ENCODE measurements at places on chromosomes 11 and 22.

- DNase-seq, result no peak
These were observed 2.4 kb downstream of the FADS1 start for GRCh38 chr11:61814247-61814957.

DNA sequence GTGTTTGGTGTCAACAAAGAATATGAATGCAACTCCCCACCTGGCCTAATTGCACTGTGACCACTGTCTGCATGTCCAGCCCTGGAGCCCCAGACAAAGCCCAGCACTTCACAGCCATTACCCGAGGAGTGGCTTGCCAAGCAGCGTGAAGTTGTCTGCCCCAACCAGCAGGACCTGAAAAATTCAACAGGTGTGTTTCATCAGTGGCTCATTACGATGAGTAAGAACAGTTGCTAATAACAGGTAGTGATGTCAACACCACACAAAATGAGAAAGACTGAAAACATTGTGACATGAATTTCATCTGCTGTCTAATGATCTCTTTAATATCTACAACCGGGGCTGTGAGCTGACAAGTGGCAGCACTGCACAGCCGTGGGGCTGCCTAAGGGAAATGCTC lies 10.3 kb downstream of the MRPL21 start:
- DNase-seq, result no peak

- DNase-seq, result no peak
These were observed 35.6 kb downstream of the RNF169 start for GRCh38 chr11:74784234-74784633.

- no peak for DNase-seq
These were observed 18.2 kb downstream of the TEAD1 start for GRCh38 chr11:12692229-12693075.

DNA sequence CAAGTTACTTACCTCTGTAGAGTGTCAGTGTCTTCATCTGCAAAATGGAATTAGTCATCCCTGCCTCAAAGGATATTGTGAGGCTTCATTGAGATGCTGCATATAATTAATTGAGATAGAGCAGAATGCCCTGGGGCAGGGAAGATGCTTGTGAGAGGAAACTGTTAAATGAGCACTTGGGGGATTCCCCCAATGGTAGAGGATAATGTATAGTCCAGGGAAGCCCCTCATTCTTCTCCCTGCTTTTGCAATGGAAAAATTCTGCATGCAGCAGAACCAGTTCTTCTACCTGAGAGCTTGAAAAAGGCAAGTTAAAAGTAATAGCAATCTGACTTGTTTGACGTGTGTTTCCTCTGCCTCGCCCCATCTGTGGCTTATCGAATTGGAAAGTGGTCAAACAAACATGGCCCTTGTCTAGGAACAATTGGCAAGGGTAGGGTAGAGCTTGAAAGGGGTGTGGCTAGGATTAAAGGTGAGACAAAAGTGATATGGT lies 90.9 kb downstream of the NAV2 start:
- DNase-seq, result no peak

DNA sequence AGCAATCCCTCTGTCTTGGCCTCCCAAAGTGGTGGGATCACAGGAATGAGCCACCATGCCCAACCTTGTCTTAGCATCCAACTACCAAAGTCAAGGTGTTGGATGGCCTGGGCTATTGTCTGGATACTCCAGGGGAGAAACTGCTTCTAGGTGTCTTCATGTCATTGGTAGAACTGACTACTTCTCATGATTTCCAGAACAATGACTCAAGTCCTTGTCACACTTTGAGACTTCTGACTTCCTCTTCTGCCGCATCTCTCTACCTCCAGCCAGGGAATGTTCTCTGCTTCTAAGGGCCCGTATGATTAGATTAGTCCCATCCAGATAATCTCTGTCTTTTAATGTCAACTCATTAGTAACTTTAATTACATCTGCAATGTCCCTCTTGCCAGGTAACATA lies 30.6 kb downstream of the APOL6 start:
- no peak for DNase-seq

GRCh38 chr11:19200410-19201201 lies 1.2 kb downstream of the CSRP3 start:
- DNase-seq, result no peak

- no peak for DNase-seq
These were observed 121.7 kb upstream of the CHORDC1 start for GRCh38 chr11:90344546-90344945.

DNA sequence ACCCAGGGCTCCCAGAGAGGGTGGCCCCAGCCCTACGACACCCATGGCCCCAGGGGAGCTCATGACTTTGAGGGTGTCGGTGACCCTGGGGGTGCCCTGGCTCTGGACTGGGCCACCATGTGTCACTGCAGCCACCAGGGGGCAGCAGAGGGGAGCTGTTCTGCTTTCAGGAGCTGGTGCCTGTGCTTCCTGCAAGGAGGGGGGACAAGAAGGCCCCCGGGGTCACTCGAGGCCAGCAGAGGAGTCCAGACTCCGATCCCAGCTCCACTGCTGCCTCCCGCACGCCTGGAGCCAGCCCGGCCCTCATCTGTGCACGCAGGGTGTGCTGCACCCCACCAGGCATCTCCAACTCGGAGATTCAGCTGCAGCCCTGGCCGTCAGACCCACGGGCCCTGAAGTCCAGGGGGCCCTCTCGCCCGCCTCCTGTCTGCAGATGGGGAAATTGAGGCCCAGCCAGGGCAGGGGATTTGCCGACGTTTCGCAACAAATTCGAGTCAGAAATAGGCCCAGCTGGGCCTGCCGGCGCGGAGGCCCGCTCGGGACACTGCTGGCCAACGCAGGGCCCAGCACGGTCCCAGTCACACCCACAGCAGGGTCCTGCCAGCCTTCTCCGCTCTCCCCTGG lies 29.5 kb upstream of the WNT7B start:
- peak; percentile 78 for DNase-seq

- DNase-seq, result no peak
These were observed 691.6 kb downstream of the NTM start for GRCh38 chr11:132062031-132062430.

- no peak for DNase-seq
These were observed 40.6 kb upstream of the RCN1 start for GRCh38 chr11:32050264-32050663.

DNA sequence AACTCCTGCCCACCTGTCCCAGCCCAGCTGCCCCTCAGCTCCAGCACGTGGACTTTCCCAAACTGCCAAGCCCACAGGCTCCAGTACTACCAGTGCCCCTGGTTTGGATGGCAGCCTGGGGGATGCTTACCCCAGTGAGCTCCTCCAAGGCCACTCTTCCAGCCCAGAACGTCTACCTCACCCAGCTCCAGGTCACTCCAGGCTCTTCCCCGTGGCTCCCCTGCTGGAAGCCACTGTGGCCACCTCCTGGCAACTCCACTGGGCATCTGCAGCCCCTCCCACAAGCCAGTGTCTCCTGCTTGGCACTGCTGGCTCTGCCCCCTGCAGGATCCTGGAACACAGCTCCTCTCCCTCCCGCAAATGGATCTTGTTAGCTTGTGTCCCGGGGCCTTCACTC lies 29.3 kb downstream of the LMO1 start:
- no peak for DNase-seq

- DNase-seq, result peak; percentile 49
These were observed 912.8 kb downstream of the DLG2 start for GRCh38 chr11:84714316-84714780.

DNA sequence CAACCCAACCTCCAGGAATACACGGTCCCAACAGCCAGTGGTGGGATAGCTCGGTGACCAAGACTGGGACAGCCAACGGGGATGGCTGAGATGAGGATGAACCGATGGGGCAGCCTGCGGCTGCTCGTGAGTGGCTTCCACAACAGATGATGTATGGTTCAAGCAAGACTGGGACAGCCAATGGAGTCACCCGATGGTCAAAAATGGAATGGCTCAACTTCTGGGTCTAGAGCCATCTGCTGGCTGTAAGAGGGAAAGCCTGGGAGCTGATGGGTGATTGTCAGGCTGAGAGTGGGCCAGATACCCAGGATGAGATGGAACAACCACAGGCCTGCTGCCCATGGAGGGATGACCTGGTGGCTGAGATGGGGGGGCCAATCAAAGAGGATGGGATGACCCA lies 35.5 kb downstream of the SYT7 start:
- DNase-seq, result no peak

- DNase-seq, result no peak
These were observed 69.7 kb upstream of the BMAL1 start for GRCh38 chr11:13207665-13208594.

- no peak for DNase-seq
These were observed 48.1 kb downstream of the CYTH4 start for GRCh38 chr22:37330200-37331033.

DNA sequence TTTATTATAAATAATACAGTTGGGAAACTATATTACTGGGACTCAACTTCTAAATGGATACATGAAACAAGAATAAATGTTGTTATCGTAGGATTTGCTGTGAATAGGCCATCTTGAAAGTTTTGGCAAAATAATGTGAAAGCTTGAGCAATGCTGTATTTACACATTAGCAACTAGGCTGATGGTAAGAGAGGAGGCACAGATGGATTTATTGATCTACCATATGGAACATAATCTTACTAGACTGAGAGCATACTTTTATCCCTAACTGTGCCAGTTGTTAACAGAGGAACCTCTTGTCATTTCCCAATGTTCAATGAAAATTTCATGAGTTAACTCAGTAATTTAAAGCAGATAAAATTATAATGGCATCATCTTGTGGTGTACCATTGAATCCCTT lies 22.8 kb downstream of the APIP start:
- DNase-seq, result no peak

DNA sequence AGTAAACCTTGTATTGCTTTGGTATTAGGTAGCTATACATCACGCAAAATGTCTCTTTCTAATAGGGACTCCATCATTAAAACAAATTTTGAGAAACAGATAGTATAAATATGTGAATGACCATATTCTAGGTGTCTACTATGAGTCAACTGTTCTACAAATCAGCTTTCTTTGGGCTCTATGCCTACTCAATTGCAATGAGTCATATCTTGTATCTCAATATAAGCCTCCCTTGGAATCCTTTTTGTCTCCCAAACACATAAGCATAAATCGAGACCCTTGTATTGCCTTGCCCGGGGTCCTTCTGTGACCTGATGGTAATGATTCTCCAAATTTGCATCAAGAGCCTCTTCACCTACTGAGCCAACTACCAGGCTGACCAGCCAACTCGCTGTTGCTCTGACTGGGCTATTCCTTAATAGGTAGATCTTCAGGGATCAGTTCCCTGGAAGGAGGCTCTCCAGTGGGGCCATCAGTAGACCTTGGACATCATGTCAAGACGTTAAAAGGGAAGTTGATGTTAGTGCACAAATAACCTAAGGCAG lies 22.2 kb downstream of the BLID start:
- DNase-seq, result no peak

- DNase-seq, result no peak
These were observed 61.0 kb downstream of the APIP start for GRCh38 chr11:34855021-34855753.

DNA sequence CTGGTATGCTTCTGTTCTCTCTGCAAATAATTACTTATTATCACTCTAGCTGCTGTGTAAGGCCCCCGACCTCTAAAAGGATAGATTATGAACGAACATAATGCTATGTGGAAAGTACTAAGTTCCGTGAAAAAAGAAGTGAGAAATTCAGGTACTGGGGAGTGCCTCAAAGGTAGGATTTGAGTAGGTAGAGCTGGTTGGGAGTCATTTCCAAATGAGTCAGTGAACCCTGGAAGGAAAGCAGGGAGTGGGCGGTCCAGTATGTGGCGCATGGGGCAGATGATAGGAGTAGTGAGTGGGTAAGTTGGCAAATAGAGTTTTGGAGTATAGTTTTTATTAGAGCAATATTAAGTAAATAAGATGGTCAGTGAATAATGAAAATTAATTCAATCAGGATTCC lies 2.4 kb downstream of the ZC3H12C start:
- DNase-seq, result no peak

GRCh38 chr11:22359295-22359694 lies 21.1 kb downstream of the SLC17A6 start:
- no peak for DNase-seq

DNA sequence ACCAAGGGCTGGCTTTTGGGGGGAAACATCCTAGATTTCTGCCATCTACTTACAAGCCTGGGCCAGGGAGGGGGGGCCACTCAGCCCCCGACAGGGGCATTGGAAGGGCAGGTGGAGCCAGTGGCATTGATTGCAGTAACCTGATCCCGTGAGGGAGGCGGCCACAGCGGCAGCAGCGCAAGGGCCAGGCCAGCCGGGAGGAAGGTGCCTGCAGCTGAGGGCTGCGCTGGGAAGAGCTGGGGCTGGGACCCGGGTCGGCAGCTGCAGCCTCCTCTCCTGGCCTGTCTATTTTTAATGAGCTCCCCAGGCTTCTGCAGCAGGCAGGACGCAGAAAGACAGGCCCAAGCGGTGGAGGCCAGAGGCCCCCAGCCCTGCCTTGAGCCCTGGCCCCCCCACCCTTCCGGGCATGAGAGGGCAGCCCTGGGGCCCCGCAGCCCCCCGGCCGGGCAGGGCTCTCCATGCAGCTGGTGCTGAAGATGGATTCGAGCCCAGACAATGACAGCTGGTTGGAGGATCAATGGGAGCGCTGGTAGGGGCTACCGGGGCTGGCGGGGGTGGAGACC lies 10.6 kb downstream of the FREY1 start:
- DNase-seq, result no peak

DNA sequence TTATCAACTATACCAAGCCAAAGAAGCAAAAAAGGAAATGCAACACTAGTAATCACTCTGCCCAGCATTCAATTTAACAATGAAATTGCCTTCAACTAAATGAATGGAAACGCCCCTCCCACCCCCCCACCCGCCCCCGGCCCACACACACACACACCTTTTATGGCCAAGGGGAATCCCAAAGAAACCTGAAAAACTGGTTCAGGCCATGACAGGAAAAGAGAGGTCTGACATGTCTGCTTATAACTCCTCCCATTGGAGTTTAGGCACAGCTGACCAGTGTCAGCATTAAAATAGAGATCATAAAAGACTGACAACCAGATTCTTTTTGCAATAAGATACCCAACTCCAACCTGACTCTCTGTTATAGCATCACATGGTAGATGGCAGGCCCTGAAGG lies 42.6 kb downstream of the ACER3 start:
- no peak for DNase-seq

- no peak for DNase-seq
These were observed 23.5 kb downstream of the SERGEF start for GRCh38 chr11:17989306-17989705.

DNA sequence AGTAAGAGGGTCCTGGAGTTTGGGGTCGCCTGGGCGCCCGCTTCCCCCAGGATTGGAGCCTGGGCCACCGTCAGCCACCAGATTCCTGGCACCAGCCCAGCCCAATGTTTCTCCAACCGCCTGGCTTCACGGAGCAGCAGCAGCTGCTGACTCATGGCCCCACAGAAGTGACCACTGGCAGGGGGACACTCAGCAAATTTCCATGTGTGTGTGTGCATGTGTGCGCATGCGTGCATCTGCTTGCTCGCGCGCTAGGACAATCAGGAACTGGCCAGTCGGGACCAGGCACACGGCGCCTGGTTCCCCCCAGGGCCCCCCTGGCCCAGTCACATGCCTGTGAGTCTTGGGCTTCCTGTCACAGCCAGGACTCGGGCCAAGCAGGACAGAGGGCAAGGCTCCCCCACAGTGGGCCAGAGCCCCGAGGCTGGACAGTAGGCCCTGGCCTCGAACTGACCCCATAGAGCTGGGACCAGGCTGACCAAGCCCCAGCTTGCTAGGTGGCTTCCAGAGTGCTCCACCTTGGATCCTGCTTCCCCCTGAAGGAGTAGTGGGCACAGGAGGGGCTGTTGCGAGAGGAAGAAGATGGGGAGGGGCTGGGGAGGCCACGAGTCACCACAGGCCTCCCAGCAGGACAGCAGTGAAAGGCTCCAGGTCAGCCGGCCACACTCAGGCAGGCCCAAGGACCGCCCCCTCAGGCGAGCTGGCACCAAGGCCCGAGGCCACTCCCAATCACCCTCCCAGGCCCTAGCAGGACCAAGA lies 3.2 kb downstream of the CTSD start:
- DNase-seq, result no peak

Measured in naive thymus-derived CD8-positive, alpha-beta T cell (primary cell).